Stimulated activated CD8-positive, alpha-beta memory T cell treated with anti-CD3 and anti-CD28 coated beads, Interleukin-4, amount 100 ng/mL, for 48 hours (primary cell): ENCODE measurements at places on chromosomes 1 and 21.

- DNase-seq, result no peak
Measured at GRCh38 chr1:94504601-94505000, 37.0 kb downstream of the F3 start.

GRCh38 chr1:214615871-214616270, 12.9 kb downstream of the CENPF start:
- DNase-seq, result no peak

- DNase-seq, result no peak
Measured at GRCh38 chr1:156749419-156750118, 1.9 kb downstream of the HDGF start.

DNA sequence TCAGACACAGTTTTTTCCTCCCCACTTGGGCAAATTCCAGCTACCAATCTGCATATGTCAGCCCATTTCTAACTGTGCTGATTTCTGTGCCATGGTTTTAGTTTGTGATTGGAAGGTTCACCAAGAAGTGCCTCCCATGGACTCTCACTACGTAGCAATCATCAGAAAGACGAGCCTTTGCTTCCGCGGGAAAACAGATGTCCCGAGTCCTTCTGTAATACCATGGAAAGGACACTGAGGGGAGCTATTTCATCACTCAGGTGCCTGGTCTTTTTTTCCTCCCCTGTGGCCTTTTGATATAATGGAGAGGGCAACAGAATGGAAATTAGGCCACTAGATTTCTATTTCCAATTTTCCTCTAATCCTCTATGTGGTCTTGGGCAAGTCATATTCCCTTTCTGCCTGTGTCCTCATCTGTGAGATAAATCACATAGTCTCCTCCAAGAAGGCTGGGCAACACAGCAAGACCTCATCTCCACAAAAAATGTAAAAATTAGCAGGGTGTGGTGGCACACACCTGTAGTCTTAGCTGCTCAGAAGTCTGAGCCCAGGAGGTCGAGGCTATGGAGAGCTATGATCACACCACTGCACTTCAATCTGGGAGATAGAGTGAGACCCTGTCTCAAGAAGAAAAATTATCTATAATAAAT, 24.8 kb downstream of the LEMD1 start:
- peak; percentile 25 for DNase-seq
